ENCODE measurements at places on chromosomes 7 and 10.

- DNase-seq, result no peak
These were observed at the start of gene CPXM2 for GRCh38 chr10:123891144-123892071. CPXM2 (minus strand) TSS chr10:123891807; CDS start chr10:123891659, 148 bp downstream.

GRCh38 chr10:85623758-85624157, 742.8 kb downstream of the GRID1 start:
- no peak for DNase-seq

DNA sequence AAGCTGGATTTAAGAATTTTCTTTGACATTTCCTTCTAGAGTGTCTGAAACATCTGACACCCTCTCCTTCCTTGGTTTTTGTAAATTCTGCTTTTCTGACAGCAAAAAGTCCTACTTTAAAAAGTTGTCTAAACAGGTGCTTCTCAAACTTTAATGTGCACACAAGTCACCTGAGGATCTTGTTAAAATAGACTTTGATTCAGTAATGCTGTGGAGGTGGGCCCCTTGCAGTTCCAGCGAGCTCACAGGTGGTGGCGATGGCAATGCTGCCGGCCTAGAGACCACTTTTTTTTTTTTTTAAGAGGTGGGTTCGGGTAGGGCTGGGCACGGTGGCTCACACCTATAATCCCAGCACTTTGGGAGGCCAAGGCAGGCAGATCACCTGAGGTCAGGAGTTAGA, 77.1 kb downstream of the ABCC2 start:
- DNase-seq, result no peak

DNA sequence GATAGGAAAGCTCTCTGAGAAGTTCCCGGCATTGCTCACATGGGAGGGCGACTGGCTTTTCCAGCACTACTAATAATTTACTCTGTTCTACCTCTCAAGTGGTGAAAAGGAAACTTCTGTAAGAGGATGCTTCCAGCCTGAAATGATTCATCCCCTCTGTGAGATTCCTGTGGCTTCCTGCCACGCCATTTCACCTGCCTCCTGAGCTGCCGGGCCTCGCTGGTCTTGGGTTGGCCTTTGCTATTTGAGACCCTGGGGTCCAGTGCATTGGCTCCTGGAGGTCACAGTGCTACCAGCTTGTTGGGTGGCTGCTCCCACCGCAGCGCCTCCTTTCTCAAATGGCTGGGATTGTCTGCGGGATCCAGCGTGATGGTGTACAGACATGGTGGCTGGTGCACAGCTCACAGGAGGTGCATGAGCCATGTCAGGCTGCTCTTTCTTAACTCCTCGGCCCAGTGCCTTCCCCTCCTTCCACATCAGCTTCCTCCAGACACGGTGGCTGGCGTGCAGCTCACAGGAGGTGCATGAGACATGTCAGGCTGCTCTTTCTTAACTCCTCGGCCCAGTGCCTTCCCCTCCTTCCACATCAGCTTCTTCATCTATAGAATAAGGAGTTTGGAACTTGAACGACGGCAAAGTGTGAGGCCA, 42.9 kb upstream of the PCBD1 start:
- DNase-seq, result peak; percentile 84

GRCh38 chr10:52539463-52539862, 225.4 kb downstream of the DKK1 start:
- DNase-seq, result no peak

DNA sequence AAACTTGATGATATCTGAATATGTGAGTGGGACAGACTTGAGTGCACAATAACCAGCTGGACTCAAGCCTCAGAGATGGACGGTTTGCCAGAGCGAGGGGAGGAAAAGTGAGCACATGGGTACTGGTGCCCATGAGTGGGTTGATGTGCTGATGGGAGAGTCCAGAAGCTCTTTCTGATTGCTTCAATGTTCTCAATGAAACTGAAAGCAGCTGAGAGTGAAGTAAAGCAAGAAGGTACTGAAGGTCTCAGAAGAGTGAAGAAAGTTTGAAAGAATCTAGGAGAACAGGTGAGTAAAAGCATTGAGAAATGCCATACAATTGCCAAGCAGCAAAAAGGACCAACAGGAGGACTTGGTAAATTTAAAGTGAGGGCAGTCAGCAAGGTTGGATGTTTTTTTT, 28.6 kb downstream of the CTTNBP2 start:
- no peak for DNase-seq

GRCh38 chr7:129862682-129863081, 90.1 kb downstream of the UBE2H start:
- no peak for DNase-seq

DNA sequence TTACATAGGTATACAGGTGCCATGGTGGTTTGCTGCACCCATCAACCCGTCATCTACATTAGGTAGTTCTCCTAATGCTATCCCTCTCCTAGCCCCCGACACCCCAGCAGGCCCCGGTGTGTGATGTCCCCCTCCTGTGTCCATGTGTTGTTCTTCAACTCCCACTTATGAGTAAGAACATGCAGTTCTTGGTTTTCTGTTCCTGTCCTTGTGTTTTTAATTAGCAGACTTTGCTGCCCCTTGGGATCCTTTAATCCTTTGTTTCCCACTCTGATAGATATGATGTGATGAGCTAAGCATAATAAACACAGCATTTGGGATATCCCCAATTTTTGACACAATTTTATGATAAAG, 71.1 kb upstream of the PALS2 start:
- DNase-seq, result no peak

- peak; percentile 5 for DNase-seq
These were observed 84.1 kb downstream of the GNAI1 start for GRCh38 chr7:80218723-80219122.

DNA sequence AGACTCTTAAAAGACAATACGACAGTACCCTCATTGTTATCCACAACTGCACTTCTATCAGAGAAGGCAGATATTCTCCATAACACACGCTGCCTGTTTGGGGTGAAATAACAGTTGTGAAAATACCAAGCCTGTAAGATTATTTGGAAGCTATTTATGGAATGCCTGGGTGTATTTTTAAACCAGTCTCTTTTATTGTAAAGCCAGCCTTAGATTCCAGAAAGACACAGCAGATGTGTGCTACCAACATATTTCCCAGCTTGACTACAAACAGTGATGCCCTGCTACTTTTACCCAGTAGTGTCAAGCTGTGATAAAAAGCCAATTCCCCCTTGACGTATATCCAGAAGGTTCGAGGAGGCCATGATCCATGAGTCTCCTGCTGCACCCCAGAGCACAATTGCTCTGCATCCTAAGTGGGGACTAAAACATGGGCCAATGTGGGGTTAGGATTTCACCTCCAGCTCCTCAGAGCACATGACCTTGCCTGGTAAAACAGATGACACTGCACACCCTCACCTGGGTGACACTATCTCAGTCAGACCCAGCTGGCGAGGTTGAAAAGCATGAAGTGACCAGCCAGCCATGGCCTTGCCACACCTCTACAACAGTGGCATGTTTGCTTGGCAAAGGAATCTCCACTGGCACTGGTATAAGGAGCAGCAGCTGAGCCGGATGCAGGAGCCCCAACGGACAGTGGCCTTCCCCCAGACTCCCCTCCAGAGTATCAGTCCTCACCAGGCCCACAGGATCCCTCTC, 62.2 kb downstream of the GFRA1 start:
- no peak for DNase-seq

DNA sequence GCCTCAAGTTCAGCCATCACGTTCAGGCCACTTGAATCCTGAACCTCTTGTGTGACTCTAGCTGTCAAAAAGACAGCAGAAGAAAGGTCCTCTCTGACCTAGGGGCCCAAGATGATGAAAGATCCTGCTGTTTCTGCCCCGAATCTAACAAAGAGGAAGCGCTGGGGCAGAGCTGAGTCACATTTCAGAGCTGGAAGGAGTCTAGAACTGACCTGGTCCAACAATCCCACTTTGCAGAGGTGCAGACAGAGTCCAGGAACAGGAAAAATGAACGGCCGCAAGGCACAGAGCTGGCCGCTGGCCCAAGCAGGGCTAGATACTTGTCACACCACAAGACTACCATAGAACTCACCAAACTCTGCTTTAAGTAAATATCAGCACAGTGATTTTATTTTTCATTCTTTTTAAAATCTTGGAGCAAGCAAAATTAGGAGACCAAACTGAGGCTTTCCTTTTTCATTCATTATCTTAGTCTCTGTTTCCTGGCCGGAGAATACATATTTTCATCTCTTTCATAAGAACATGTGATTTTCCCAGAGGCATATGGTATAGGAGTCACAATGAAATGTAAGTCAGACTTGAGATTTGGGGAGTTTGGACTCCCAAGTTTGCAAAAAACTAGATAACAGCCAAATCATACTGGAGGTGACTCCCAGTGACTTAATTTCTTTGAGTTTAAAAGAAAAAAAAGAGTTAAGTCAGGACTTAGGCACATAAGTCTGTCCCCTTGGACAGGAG, 52.8 kb downstream of the CHST15 start:
- no peak for DNase-seq

DNA sequence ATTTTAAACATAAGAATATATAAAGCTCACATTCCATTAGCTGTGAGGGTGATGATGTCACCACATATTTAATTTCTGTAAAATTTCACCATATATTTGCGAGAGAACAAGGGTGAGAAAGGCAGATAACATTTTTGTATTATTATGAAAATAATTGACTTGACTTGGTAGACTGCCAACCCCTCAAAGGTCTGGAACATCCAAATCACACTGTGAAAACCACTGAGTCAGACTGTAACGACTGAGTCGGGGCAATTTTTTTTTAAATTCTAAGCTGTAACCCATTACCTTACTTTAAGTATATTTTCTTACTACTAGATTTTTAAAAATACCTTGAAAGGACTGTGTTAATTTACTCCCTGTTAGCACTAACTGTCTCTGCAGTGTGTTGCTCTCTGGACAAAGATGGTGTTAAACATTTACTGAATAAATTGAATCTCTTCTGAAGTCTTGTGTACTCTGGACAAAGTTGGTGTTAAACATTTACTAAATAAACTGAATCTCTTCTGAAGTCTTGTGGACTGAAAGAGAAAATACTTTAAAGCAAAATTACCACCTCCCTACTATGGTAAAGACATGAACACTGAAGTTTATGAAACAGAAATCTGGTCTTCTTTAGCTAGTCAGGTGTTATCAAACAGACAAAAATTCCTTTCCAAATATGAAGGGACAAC, 14.1 kb downstream of the PDZD8 start:
- no peak for DNase-seq
